GM23338 (cell line): ENCODE measurements at places on chromosomes 11 and 22. TPM values are rescaled to one million over a fixed set of nuclear protein-coding genes. Genes with fewer than 3 reads are reported as not detected.

Gene WNT11
- polyA plus RNA-seq = 0.44 TPM in 1 of 2 replicates, not detected in the other

DNA sequence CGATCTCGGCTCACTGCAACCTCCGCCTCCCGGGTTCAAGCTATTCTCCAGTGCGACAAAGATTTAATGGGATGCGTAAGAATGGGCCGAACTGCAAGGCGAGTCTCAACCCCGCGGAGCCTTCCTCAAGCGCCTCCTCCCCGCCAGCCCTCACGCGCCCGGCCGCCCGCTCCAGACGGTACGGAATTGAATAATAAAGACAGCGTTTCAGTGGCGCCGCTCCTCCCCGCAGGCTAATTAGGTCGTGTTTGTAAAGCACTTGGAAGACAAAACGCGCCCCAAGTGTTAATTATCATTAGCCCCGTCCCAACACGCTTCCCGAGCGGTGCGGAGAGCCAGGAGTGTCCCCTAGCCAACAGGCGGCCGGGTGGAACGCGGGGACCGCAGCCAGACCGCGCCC, 192.0 kb downstream of the BUD13 start:
- peak overlapping the region; percentile 70 for H3K4me3 ChIP-seq
- peaks cover 32% of the 10 kb centered on the region for H3K4me1 ChIP-seq
- peak; percentile 95 for DNase-seq
- H3K27me3 ChIP-seq = peaks cover 97% of the 10 kb centered on the region
- H3K27ac ChIP-seq = no peak overlapping the region

DNA sequence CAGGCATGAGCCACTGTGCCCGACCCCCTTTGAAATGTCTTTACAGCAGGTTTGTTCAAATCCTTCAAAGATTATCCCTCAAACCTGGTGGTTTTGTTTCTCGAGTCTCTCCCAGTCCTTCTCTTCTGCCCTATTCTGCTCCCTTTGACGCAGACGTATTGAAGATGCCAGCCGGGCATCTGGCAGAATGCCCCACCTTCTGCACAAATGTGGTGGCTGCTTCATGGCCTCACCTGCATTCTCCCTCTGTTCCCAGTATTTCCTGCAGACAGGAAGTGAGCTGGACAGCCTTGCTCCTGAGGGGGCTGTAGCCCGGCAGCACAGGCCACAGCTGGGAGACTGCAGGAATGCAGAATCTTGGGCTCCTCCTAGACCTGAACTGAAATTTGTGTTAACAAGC, 4.8 kb upstream of the NAP1L4 start:
- no peaks in the 10 kb centered on the region for H3K27me3 ChIP-seq
- DNase-seq = no peak
- H3K4me1 ChIP-seq = peaks cover 8% of the 10 kb centered on the region
- H3K4me3 ChIP-seq = no peak overlapping the region
- peaks cover 9% of the 10 kb centered on the region for H3K36me3 ChIP-seq

GRCh38 chr11:119067371-119068222, at the start of gene VPS11:
TSS of gene VPS11 (plus strand) at chr11:119067818. CDS start at chr11:119067824, 6 bp downstream.
- no peaks in the 10 kb centered on the region for H3K4me1 ChIP-seq
- DNase-seq = peak; percentile 99
- peak within 1 kb of the TSS; percentile 94 for H3K4me3 ChIP-seq
- no peaks in the 10 kb centered on the region for H3K27me3 ChIP-seq
- peaks cover 12% of the 10 kb centered on the region; the same call in 1 of the 2 replicates for H3K36me3 ChIP-seq

Gene BTG4
- polyA plus RNA-seq = 0.21 TPM in 1 of 2 replicates, not detected in the other

Gene RIN1
- polyA plus RNA-seq = 1.9 and 2.5 TPM in 2 replicates

Gene ZNF408
- polyA plus RNA-seq = 6.1 and 7.8 TPM in 2 replicates

GRCh38 chr11:68810164-68810563, 31.6 kb downstream of the CPT1A start:
- no peak for DNase-seq
- H3K27ac ChIP-seq = no peak overlapping the region
- no peaks in the 10 kb centered on the region for H3K27me3 ChIP-seq
- H3K36me3 ChIP-seq = no peaks in the 10 kb centered on the region

DNA sequence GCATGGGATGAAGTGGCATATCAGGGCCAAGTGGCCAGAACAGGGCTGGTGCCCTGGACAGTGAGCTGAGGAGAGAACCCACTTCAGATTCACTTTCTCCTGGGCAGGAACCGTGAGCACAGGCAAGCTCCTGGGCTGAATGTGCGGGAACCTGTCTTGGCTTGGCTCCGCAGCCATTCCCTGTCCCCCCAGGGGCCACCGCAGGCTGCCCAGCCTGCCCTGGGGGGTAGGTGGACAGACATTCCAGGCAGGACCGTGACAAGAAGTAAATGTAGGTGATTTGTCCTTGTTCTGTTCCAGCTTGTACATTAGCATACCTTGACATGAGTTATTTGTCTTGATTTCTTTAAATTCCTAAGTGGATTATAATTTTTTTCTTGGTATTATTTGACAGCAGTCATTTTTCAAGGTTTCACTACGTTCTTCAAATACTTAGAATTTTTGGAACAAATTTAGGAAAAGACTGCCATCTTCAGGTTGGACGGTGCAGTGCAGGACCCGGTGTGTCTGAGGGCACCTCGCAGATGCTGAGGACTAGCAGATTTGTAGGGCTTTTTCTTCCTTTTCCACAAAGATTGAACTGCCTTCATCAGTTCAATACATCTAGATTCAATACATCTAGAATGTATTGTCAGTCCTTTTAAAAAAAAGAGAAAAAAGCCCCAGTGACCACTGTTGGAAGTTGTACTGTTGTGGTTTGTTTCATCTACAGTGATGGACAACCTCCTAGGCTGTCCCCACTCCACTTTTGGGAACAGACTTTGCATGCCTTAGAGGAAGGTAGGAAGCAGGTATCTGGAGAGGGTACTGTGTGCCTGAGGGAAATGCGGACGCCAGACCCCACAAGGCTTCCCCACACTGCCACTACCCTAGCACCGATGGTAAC, 115.1 kb upstream of the RASSF10 start:
- no peaks in the 10 kb centered on the region for H3K36me3 ChIP-seq
- no peak overlapping the region for H3K4me3 ChIP-seq
- peak overlapping the region; percentile 83; the same call in 1 of the 2 replicates for H3K27ac ChIP-seq
- DNase-seq = peak; percentile 85

Gene CENPM
- 50.0 and 51.1 TPM in 2 replicates for polyA plus RNA-seq
